ENCODE measurements at places on chromosomes 2 and 18. TPM values are rescaled to one million over a fixed set of nuclear protein-coding genes. Genes with fewer than 3 reads are reported as not detected.

Gene RAMP1
- total RNA-seq, result 31.4 TPM

GRCh38 chr18:55073834-55074233, 114.6 kb upstream of the CCDC68 start:
- DNase-seq, result no peak
- no peaks in the 10 kb centered on the region for H3K4me1 ChIP-seq
- H3K27me3 ChIP-seq, result no peaks in the 10 kb centered on the region
- H3K4me3 ChIP-seq, result no peak overlapping the region

DNA sequence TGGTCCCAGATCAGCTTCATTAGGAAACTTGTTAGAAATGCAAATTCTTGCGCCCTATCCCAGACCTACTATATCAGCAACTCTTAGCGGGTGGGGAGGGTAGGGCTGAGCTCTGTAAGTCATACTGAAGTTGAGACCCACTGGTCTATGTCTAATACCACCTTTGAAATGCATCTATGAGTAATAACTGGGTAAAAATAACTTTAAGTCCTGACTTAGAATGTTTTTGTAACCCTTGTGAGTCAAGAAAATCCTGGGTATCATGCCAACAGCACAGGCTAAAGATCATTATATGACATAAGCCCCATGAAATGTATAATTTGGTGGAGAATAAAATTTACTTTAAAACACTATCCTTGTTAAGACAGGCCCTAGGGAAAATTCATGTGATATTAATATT, 41.4 kb downstream of the PRKD3 start:
- H3K27me3 ChIP-seq, result no peaks in the 10 kb centered on the region
- no peak overlapping the region for H3K27ac ChIP-seq
- no peaks in the 10 kb centered on the region for H3K4me1 ChIP-seq
- DNase-seq, result no peak
- H3K36me3 ChIP-seq, result peaks cover 83% of the 10 kb centered on the region
- no peak overlapping the region for H3K4me3 ChIP-seq

DNA sequence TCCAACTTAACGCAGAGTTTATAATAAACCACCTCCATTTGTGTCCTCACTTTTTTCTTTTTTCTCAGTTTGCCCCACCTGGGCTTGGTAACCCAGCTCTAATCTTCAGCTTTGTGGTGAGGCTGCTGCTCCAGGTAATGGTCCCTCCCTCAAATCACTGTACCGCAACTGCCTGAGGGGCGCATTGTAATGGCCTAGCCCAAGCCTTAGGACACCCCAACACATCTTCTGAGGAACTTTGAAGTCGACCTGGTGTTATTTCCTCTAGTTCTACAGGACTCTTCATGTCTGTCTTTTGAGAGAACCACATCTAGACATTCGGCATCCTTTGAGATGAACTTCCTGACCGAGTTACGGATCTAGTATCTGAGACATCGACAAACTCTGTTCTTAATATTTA, 99.7 kb downstream of the PLEKHM3 start:
- no peak for DNase-seq
- no peaks in the 10 kb centered on the region for H3K27me3 ChIP-seq
- H3K4me1 ChIP-seq, result peaks cover 34% of the 10 kb centered on the region
- peak overlapping the region; percentile 68 for H3K27ac ChIP-seq

- no peak overlapping the region for H3K27ac ChIP-seq
- no peaks in the 10 kb centered on the region for H3K27me3 ChIP-seq
- H3K4me1 ChIP-seq, result no peaks in the 10 kb centered on the region
- H3K4me3 ChIP-seq, result no peak overlapping the region
- H3K36me3 ChIP-seq, result no peaks in the 10 kb centered on the region
- DNase-seq, result no peak
Observed at GRCh38 chr18:27073404-27073830, 111.7 kb downstream of the CHST9 start.

DNA sequence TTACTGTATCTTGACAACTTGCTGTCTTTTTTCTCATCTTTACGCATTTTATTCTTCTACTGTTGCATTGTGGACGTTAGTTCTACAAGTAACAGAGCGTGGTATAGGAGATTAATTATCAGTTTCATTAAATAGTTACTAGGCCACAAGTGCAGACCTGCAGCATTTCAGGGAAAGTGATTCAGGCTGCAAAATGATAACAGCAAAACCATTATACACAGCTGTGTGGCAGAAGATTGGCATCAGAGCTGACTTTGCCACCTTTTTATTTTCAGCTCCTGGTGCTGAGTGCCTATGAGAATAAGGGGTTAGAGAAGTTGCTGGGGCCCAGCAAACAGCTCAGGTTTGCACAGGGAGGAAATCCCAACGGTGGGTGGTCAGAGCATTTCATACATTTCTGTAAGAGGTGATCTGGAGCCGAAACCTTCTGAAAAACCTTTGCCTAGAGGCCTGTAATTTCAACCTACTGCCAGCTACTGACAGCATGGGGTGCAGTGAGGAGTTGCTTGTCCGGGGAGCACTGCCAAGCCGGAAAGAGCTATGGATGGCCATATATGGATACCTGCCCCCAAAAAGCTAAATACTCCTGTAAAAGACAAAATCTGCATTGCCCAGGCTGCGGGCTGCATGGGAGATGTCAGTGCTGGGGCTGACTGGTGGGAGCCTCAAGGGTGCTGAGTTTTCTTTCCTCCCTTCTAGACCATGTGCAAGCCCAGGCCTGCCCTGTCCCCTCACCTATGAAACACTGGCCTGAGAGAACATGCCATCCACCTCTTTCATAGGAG, 2.7 kb upstream of the CCBE1 start:
- H3K4me1 ChIP-seq, result peaks cover 45% of the 10 kb centered on the region
- no peaks in the 10 kb centered on the region for H3K36me3 ChIP-seq
- H3K27me3 ChIP-seq, result peaks cover 25% of the 10 kb centered on the region
- no peak for DNase-seq
- no peak overlapping the region for H3K4me3 ChIP-seq
- H3K27ac ChIP-seq, result no peak overlapping the region

DNA sequence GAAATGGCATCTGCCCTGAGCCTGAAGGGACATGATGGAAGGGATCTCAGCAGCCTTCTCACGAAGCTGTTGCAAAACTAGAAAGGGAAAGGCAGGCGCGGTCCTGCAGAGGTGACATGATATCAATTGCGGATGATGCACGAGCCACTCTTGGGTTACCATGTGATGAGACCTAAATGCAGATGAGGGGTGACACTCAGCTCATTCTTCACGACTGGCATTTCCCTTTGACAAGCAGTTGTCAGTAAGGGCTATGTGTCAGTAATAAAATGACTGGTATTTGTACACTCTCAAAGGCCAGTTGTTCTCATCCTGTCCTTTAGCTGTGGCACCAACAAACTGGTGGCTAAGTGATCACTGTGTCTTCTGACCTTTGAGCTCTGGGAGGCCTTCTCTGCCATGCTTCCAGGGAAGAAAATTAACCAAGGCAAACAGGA, 273.6 kb downstream of the ETAA1 start:
- no peak for DNase-seq
- H3K4me1 ChIP-seq, result no peaks in the 10 kb centered on the region

DNA sequence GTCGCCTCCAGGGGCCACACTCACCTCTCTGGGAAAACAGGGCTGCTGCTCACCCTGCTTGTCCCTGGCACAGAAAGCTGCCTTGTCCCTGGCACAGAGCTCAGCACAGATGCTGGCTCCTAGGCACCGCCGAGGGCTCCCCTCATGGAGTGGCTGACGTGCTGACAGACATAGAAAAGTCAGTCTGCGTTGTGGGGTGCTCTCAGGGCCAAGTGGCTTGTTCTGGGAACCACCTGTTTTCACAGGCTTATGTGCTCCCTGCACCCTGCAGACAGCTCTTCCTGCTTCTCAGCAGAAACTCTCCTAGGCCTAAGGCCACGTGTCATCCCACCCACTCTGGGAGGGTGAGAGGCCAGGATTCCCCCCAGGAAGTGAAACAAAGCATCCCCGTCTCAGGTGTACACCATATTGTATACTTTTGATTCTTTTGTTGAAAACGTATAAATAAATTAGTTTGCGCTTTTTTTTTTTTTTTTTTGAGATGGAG, 84.7 kb upstream of the TMEM200C start:
- no peak for DNase-seq
- H3K27ac ChIP-seq, result no peak overlapping the region
- H3K27me3 ChIP-seq, result no peaks in the 10 kb centered on the region
- H3K4me3 ChIP-seq, result no peak overlapping the region

- H3K27me3 ChIP-seq, result no peaks in the 10 kb centered on the region
- H3K36me3 ChIP-seq, result no peaks in the 10 kb centered on the region
- no peak overlapping the region for H3K4me3 ChIP-seq
- no peak overlapping the region for H3K27ac ChIP-seq
- no peaks in the 10 kb centered on the region for H3K4me1 ChIP-seq
- no peak for DNase-seq
Observed at GRCh38 chr2:118078734-118079133, 9.5 kb upstream of the INSIG2 start.

GRCh38 chr2:132279930-132280615, 118.3 kb upstream of the ANKRD30BL start:
- H3K36me3 ChIP-seq, result no peaks in the 10 kb centered on the region
- no peak overlapping the region for H3K4me3 ChIP-seq
- DNase-seq, result no peak

DNA sequence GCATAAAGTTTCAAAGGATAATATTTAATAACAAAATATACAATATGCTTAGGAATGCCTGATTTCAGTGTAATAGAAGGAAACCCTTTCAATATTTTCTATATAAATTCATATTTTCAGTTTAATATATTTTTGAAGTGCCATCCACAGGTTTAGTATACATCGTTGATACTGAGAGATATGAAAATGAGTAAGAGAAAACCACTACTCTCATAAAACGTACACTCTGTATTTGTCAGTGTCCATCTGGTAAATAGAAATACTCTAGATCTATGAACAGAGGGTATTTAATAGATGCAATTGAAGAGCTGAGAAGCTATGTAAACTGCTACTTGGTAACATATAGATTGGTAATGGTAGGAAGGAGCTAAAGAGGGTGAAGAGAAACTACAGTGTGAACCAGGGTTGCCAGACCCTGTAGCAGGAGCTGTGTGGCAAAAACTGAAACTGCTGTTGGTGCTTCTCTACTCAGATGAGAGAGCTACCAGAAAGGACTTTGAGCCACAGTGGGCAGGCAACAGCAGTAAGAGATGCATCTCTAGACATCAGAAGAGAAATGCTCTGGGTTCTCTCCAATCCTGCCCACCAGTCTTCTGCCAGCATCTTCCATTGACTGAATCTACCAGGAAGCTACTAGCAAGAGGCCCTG, 187.4 kb downstream of the CCDC102B start:
- no peaks in the 10 kb centered on the region for H3K27me3 ChIP-seq
- no peak overlapping the region for H3K27ac ChIP-seq
- H3K4me3 ChIP-seq, result no peak overlapping the region
- no peaks in the 10 kb centered on the region for H3K4me1 ChIP-seq
- DNase-seq, result no peak

DNA sequence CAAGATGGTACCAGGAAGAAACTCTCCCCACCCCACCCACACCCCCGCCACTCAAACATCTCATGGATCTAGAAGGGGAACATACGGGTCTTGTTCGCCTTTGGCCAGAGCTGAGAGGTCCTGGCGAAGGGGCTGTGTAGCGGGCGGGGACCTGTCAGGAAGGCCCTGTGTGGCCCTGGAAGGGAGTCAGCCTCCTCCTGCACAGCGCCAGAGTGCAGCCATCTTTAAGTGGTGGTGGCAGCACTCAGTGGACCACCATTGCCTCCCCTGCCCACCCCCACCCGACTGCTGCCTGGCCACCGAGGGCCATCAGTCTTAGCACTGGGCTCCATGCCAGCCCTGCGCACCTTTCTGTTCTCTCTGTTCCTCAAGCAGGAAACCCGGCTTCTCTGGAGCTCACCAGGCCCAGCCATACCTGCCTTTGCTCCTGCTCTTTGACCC, 11.6 kb upstream of the FAHD2A start:
- H3K4me1 ChIP-seq, result peaks cover 5% of the 10 kb centered on the region
- no peaks in the 10 kb centered on the region for H3K36me3 ChIP-seq
- H3K27ac ChIP-seq, result no peak overlapping the region
- no peak overlapping the region for H3K4me3 ChIP-seq

DNA sequence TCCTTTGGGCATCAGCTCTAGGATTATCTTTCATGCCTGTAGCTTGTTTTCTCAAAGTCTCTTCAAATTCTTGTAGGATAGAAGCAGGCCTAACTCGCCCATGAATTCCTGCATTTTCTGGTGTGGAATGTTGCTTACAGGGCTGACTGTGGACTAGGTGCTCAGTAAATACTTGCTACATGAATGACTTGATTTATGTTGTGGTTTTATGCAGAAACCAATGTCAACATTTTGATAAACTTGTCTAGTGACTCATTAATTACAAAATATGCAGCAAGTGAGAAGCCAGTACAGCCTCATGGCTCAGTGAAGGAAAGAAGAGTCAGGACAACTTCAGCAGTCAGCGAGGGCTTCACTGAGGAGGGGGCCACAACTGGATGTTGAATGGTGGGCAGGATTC, 110.6 kb upstream of the SIX2 start:
- no peaks in the 10 kb centered on the region for H3K4me1 ChIP-seq
- H3K27me3 ChIP-seq, result no peaks in the 10 kb centered on the region
- no peak for DNase-seq
- H3K36me3 ChIP-seq, result no peaks in the 10 kb centered on the region
- no peak overlapping the region for H3K27ac ChIP-seq

Measured in stomach (tissue), 19 donors.